GM23338 (cell line): ENCODE measurements at places on chromosomes 3 and 15. TPM values are rescaled to one million over a fixed set of nuclear protein-coding genes. Genes with fewer than 3 reads are reported as not detected.

Gene ARHGAP31
- 4.2 and 4.3 TPM in 2 replicates for total RNA-seq

Gene CASR
- total RNA-seq = 0.04 and 0.56 TPM in 2 replicates

Gene RTP3
- 0.97 TPM in 1 of 2 replicates, not detected in the other for total RNA-seq

DNA sequence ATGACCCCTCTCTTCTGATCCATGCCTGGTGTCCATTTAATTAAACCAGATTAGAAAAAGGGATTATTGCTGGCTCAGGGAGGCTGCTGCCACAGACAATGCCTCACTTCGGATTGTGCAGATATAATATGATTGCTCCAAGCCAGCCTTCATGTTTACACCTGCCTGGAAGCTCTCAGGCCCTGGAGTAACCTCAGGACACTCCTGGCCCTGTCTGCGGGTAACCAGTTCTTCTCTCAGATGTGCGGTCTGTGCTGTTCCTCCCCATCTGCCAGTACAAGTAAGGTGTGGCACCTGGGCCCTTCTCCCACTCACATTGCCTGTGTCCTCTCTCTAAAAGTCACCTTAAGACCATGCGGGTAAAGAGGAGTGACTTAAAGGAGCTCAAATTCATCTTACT lies 8.8 kb upstream of the GOLGA8J start:
- no peak for DNase-seq
- H3K27me3 ChIP-seq = no peaks in the 10 kb centered on the region
- H3K27ac ChIP-seq = no peak overlapping the region
- no peaks in the 10 kb centered on the region; the same call in 1 of the 2 replicates for H3K4me1 ChIP-seq

DNA sequence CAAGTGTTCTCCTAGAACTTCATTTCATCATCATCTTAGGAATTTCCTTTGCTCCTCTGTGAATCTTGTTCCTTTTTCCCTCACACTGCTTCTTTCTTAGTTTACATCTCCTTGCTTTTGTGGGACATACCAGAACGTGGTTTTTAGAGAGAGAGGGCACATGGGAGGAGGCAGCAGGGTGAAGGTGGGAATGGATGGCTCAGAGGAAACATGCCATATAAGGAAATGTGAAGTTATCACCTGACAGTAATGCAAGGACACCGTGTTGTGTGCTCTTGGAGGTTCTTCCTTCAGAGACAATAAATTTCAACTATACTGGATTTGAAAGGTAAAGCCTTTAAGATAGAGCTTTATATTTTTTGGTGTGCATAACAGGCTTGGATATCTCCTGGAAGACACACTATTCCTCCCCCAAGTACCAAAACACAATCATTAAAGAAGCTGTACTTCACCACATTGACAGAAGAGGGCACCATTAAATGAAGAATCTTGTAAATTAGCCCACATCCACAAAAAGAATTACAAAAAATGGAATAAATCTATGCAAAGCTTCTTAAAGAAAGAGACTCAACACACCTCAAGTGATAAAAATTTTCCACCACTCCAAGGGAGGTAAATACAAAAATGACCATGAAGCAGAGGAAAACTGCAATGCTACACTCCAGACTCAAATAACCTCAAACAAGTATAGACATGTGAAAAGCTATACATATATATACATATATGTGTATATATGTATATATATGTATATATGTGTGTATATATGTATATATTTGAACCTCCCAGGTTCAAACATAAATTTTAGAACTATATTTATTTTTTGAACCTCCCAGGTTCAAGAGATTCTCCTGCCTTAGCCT lies 26.1 kb downstream of the RPL39L start:
- no peaks in the 10 kb centered on the region for H3K4me1 ChIP-seq
- H3K27me3 ChIP-seq = no peaks in the 10 kb centered on the region

GRCh38 chr3:16741103-16741758 lies 136.0 kb upstream of the DAZL start:
- H3K27ac ChIP-seq = no peak overlapping the region
- H3K36me3 ChIP-seq = 0 out of 2 replicates have a peak, but pooled peaks cover 11% of the 10 kb centered on the region
- H3K4me3 ChIP-seq = no peak overlapping the region
- H3K27me3 ChIP-seq = no peaks in the 10 kb centered on the region

GRCh38 chr3:72595927-72596610 lies 252.2 kb downstream of the SHQ1 start:
- no peak overlapping the region for H3K27ac ChIP-seq
- no peaks in the 10 kb centered on the region for H3K36me3 ChIP-seq
- no peak overlapping the region for H3K4me3 ChIP-seq
